ENCODE measurements at places on chromosomes 1 and 21. TPM values are rescaled to one million over a fixed set of nuclear protein-coding genes. Genes with fewer than 3 reads are reported as not detected.

DNA sequence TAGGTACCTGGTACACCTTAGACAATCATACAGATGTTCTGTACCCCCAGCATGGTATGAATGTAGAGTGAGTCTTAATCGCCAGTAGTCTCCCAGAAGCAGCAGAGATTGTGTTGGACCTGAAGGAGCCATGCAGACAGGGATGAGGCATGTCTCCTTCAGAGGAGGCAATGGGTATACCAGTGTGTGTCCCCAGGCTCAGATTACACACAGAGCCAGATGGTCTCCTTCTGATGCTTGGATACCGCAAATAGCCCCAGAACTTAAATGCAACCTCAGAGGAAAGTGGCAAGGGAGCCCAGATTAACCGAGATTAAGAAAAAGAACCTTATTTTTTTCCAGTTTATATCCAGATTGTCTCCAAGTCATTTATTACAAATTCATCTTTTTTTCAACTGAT, 96.8 kb upstream of the C21orf91 start:
- no peak for DNase-seq

GRCh38 chr1:179168536-179168935, 60.9 kb downstream of the ABL2 start:
- no peak for DNase-seq

- no peak for DNase-seq
These were observed 3.7 kb downstream of the IFI6 start for GRCh38 chr1:27668121-27668807.

GRCh38 chr1:7786795-7787194, 2.7 kb downstream of the PER3 start:
- DNase-seq = no peak

GRCh38 chr1:47059376-47059775, 7.7 kb upstream of the CYP4Z1 start:
- no peak for DNase-seq

- DNase-seq = no peak
These were observed 66.4 kb upstream of the STUM start for GRCh38 chr1:226482196-226482595.

DNA sequence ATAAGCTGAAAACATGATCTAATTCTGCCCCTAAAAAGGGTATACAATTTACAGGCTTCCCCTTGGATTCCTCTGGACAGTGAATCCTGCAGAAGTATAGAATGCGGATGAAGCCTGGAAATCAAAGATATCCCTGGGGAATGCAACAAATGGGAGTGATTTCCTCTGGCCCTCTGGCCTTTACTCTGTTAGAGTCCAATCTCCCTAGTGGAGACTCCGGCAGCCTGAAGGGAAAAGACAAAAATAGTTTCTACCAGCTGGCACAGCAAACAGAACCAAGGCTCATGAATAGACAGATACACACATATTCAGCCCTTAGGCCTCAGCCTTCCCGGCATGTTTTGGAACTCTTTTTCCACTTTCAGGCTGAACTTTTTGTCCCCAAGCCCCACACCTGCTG, 3.9 kb upstream of the LRRC52 start:
- no peak for DNase-seq

GRCh38 chr21:15437883-15438282, 291.9 kb upstream of the USP25 start:
- peak; percentile 39 for DNase-seq

The BMP8B gene
- 0.14 TPM for polyA plus RNA-seq

The BRINP3 gene
- 5.0 TPM for polyA plus RNA-seq

The DCDC2B gene
- polyA plus RNA-seq = 0.64 TPM

The SYCP1 gene
- not detected for polyA plus RNA-seq

The PPFIA4 gene
- 97.5 TPM for polyA plus RNA-seq

The KLHDC7A gene
- polyA plus RNA-seq = not detected
